Heart left ventricle (tissue), 16 donors: ENCODE measurements at places on chromosomes 1 and 21. TPM values are rescaled to one million over a fixed set of nuclear protein-coding genes. Genes with fewer than 3 reads are reported as not detected.
A peak's percentile ranks its signal among the peaks of the same experiment; 100 is the strongest.

DNA sequence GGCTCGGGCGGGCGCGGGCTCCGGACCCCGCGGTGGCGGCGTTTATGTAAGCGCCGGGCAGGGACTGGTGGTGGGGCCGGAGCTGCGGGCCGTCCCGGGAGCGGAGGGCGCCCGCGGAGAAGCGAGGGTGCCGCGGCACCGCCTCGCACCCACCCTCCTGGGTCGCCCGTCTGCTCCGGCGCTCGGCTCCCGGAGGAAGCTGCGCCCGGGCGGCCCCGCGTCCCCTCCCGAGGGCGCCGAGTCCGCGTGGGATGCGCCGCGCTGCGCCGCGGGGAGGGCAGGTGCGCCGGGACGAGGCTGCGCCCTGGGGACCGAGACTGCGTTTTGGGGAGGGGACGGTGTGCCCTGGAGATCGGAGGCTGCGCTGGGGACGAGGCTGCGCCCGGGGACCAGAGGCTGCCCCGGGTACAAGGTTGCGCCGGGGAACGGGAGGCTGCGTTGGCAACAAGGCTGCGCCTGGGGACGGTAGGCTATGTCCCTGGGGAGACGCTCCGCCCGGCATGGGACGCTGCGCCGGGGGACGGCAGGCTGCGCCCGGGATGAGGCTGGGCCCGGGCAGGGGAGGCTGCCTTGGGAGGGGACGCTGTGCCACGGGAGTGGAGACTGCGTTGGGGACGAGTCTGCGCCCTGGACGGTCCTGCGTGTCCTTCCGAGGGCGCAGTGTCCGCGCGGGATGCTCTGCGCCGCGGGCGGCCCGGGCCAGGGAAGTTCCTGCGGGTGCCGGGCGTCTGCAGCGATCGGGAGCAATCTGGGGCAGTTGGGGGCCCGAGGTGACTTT, 627 bp downstream of the ADARB1 start:
- no peak for DNase-seq

- no peak for DNase-seq
These were observed 19.1 kb upstream of the CHRM3 start for GRCh38 chr1:239367196-239367810.

Gene ITLN2
- 0.15 TPM for polyA plus RNA-seq

- peak; percentile 66 for DNase-seq
These were observed 67.8 kb downstream of the NTMT2 start for GRCh38 chr1:170213596-170213995.

- no peak for DNase-seq
These were observed 16.0 kb downstream of the MIIP start for GRCh38 chr1:12035312-12035711.

Gene OR10Z1
- polyA plus RNA-seq: not detected

Gene RHD
- not detected for polyA plus RNA-seq

GRCh38 chr1:61588736-61589672, 135.9 kb downstream of the TM2D1 start:
- DNase-seq: peak; percentile 48
